Panc1 (cell line): ENCODE measurements at places on chromosomes 6 and 20. TPM values are rescaled to one million over a fixed set of nuclear protein-coding genes. Genes with fewer than 3 reads are reported as not detected.

GRCh38 chr6:72876256-72876655 is 254.4 kb downstream of the KCNQ5 start:
- DNase-seq, result no peak

LRRN4 gene
- 0.57 TPM for total RNA-seq

- DNase-seq, result no peak
Measured at GRCh38 chr20:63734111-63734945, 2.1 kb upstream of the LIME1 start.

DNA sequence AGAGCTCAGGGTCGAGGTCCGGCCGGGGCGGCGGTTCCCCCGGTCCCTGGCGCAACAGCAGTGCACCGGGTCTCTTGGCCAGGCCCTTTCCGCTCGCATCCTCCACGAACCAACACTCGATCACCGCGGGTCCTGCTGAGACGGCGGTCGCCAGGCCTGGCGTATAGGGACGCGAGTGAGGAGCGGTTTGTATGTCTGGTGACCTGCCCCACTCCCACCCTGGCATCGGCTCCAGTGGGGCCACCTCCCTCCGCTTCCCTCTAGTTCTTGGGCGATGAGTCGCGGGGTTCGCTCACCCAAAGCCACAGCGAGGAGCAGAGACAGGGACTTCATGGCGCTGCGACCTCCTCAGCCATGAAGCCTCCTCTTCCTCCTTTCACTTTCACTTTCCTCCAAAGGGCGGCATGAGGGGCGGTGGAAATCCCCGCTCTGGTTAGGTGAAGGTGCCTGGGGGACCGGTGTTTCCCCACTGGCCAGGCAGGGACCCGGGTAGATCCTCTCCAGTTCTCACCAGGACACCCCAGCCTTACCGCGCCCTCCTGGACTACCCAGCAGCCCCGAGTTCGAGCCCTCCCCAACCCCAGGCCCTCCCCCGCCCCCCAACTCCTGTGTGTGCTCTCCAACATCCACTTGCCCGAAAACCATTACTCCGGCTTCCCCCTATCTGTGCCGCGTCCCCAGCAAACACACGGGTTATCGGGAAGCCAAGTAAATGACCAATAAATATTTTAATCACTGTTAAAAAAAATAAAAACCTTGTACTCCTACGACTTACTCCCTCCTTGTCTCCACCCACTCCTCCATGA is at the start of gene TAPBP:
Gene TAPBP (minus strand): TSS at position 370 of the 806 bp plus-strand sequence. CDS start 37 bp downstream, at position 333.
- no peak for DNase-seq

DNA sequence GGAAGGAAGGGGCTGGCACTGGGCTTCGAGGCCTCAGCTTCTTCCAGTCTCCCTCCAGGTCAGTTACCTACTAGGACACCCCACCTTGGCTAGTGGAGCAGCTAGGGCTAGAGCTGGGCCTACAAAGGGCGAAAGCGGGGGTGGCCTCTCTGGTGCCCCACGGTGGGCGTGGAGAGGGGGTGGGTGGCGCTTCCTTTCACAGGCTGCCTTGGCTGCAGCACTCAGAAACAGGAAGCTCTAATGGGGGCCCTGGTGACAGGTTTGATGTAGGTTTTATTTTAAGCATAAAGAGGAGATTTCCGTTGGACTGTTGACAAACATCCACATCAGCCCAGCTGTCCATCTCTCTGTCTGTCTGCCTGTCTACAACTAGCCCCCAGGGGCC is 13.4 kb downstream of the FAM110A start:
- DNase-seq, result no peak

DNA sequence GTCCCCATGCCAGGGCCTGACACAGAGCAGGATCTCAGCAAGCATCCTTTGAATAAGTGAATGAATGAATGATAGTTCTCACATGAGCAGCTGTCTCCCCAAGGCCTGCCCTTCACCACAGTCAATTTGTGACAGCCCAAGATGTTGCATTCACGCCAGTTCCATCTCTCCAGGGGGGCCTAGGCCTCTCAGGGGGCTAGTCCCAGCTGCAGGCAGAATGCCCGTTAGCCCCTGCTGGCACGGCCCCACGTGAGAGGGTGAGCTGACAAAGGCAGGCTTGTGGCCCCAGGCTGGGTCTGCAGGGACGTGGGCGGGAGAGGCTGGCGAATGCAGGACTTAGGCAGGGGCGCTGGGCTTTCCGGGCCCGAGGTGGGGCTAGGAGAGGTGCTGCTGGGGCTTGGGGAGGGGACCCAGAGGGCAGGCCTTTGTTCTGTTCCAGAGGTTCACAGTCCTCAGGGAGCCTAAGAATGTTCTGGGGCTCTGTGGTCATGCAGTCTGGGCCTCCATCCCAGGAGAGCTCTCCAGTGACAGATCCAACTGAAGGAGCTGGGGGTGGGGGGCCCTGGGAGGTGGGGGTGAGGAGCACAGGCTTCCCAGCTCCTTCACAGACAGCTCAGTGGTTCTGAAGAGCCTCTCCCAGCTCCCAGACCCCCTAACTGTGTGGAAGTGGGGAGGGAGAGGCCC is 30.5 kb upstream of the TLDC2 start:
- no peak for DNase-seq

PHACTR3 gene
- 0.10 TPM for total RNA-seq

GRCh38 chr6:11414176-11414963 is 123.2 kb upstream of the TMEM170B start:
- no peak for DNase-seq

- DNase-seq, result no peak
Measured at GRCh38 chr6:20266851-20267608, 54.8 kb upstream of the MBOAT1 start.

TCP11 gene
- not detected for total RNA-seq

KIF13A gene
- total RNA-seq, result 49.3 TPM

GRCh38 chr20:36777167-36777566 is 3.6 kb upstream of the DSN1 start:
- no peak for DNase-seq

GRCh38 chr6:134077301-134077700 is 24.9 kb upstream of the SLC2A12 start:
- no peak for DNase-seq

DNA sequence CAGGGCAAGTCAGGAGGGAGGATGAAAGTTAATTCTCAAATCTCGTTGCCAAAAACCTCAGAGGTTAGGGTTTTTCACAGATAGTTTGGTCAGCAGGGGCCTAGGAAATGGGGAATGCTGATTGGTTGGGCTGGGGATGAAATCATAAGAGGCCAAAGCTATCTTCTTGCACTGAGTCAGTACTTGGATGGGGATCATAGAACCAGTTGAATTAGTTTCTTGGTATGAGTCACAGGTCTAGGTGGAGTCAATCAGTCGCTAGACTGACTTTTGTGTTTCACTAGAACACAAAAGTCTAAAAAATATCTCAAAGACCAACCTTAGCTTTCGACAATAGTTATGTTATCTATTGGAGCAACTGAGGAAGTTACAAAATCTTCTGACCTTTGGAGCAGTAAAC is 368.5 kb downstream of the TBC1D32 start:
- no peak for DNase-seq

TAGAP gene
- 0.13 TPM for total RNA-seq

- no peak for DNase-seq
Measured at GRCh38 chr6:55666606-55667225, 87.7 kb upstream of the HMGCLL1 start.

DNA sequence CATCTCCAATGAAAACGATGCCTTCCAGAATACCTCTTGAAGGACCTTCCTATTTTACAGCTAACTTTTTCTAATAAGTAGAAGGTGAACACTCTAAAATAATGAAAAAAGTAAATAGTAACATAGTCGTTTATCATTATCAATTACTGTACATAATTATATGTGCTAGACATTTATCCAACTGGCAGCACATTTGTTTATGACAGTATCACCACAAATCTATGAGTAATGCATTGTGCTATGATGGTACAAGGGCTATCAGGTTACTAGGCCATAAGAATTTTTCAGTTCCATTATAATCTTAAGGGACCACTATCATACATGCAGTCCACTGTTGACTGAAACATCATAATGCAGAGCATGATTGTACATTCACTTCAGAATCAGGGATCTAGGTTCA is 68.4 kb downstream of the ATG5 start:
- no peak for DNase-seq

DNA sequence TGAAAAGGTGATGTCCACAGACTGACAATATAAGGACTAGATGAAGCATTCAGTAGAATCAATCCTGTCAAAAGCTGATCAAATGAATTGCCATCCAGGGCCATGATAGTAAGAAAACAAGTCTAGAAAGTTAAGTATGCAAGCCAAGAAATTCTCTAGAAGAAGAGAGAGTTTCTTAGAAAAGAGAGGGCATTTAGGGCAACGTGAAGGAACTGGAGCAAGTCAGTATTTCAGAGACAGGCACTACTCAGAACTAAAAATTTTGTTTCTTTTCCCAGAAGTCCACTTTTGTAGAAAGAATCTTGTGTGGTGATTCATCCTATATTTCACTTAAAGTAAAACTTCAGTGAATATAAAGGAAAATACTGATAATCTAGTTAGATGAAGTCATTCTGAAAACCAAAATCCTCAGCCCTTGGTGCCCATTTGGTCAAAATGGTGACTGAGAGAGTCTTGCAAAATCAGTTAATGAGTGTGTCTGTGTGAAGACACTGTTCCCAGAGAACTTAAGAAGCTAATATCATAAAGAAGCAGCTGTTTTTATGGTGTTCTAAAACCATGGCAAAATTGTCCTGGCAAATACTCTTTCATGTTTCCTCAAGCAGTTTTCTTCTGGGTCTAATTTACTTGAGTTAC is 82.2 kb downstream of the COL19A1 start:
- no peak for DNase-seq

DNA sequence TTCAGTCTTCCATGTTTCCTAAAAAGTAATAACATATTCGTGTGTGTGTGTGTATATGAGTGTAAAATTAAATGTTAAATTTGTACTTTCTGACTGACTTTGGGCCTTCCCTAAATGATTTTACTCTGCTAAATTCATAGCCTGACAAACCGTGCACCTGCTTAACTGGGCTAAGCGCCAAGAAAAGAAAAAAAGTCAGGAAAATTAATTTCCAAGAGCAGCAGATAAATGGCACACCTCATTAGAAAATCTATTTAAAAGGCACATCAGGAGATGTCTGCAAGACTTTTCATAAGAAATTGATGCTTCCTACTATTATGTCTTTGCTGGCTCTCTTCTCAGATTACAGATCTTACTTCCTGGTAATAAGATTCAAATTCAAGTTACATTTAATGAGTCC is 72.4 kb downstream of the TRDN start:
- no peak for DNase-seq

- no peak for DNase-seq
Measured at GRCh38 chr6:132400883-132401617, at the start of gene MOXD1. Gene MOXD1 (minus strand): TSS chr6:132401475. CDS start chr6:132401426, 49 bp downstream.

LHFPL5 gene
- not detected for total RNA-seq

DNA sequence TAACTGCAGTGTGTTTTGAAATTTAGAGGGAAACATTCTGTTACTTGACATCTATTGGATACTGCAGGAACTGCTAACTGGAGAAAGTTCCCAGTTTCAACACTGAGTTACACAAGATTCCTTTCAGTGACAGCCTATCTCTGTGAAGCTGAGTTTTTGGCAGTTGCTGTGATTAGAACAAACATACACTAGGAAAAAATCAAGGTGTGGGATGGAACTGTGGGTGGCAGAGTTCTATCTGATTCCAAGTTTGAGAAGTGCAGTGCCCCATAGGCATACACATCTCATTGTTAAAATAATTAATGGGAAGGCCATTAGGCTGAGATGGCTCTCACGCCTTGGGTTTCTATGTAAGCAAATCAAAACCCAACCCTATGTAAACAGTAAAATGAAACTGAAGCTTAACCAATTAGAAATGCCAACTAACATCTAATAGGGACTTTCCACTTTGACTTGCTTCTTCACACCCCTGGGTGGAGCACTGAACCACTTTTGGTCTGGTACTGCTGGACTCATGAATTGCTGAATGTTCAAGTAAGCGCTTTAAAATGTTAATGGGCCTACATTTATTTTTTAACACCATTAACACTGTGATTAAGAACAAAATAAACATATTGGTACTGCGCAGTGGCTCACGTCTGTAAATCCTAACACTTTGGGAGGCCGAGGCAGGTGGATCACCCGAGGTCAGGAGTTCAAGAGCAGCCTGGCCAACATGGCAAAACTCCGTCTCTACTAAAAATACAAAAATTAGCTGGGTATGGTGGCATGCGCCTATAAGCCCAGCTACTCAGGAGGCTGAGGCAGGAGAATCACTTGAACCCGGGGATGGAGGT is 55.2 kb upstream of the TBC1D7 start:
- no peak for DNase-seq

DNA sequence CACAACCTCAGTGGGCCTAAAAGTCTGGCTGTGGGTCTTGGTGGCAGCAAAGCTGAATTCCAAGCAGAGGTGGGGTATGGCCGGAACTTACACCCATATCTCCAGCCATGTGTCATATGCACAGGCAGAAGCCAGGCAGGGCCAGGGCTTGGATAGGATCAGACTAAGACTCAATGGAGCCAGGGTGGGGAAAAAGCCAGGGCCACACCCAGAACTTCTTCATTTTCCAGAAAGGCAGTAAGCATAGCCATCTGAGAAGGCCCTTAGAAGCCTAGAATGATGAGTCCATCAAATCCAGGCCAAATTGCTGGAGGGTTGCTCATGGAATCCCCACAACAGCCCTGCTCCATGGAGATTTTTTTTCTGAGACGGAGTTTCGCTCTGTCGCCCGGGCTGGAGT is 116.2 kb upstream of the SRSF6 start:
- no peak for DNase-seq

GRCh38 chr20:44955270-44955669 is 4.9 kb downstream of the TOMM34 start:
- DNase-seq, result no peak

- no peak for DNase-seq
Measured at GRCh38 chr6:6351511-6352025, 31.1 kb upstream of the F13A1 start.

DNA sequence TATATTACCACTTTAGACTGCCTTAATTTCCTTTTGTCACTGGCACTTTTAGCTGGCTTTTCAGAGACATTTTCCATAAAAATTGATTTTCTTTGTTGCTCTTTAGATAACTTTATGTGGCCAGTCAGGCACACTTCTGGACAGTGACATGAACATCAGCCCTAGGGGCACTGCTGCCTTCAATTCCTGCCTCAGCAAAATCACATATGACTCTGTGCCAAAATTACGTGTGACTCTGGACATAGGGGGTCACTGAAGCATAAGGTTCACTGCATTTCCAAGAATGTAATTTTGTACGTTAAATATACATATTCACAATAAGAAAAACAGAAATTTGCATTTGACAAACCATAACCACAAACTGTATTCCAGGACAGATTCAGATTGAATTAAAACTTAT is 66.5 kb downstream of the ESF1 start:
- no peak for DNase-seq

DNA sequence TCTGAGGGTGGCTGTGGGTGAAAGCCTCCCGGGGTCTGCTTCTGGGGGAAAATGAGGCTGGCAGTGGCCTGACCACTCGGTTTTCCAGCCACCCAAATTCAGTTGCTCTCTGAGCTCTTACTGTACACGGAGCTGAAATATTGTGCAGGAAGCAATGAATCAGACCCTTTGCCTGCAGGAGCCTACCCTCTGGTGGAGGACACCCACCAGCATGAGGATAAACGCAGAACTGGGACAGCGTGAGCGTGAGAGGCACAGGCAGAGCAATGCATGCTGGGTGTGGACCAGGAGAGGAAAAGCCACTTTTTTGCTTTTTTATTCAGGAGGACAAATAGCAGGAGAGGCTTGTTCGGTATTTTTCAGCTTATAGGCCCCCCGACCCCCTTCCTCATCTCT is 298.0 kb downstream of the QKI start:
- no peak for DNase-seq

- DNase-seq, result no peak
Measured at GRCh38 chr6:144749263-144749662, 464.1 kb downstream of the UTRN start.

HCK gene
- total RNA-seq, result 0.98 TPM
